ENCODE measurements at places on chromosomes 6 and 20. TPM values are rescaled to one million over a fixed set of nuclear protein-coding genes. Genes with fewer than 3 reads are reported as not detected.
A peak's percentile ranks its signal among the peaks of the same experiment; 100 is the strongest.

LTB gene
- total RNA-seq: not detected

ACTL10 gene
- total RNA-seq: 1.6 TPM

DEFB124 gene
- total RNA-seq: not detected

PRL gene
- not detected for total RNA-seq

TGM3 gene
- total RNA-seq: 11.8 TPM

SPATS1 gene
- total RNA-seq: not detected

RAB44 gene
- total RNA-seq: under 0.01 TPM

GRM1 gene
- not detected for total RNA-seq

WDR27 gene
- 16.8 TPM for total RNA-seq

GRCh38 chr20:4245542-4245941, 230.2 kb upstream of the RNF24 start:
- no peak for DNase-seq

GRCh38 chr6:27295301-27296079, 16.6 kb downstream of the POM121L2 start:
- peak; percentile 81 for DNase-seq

DNA sequence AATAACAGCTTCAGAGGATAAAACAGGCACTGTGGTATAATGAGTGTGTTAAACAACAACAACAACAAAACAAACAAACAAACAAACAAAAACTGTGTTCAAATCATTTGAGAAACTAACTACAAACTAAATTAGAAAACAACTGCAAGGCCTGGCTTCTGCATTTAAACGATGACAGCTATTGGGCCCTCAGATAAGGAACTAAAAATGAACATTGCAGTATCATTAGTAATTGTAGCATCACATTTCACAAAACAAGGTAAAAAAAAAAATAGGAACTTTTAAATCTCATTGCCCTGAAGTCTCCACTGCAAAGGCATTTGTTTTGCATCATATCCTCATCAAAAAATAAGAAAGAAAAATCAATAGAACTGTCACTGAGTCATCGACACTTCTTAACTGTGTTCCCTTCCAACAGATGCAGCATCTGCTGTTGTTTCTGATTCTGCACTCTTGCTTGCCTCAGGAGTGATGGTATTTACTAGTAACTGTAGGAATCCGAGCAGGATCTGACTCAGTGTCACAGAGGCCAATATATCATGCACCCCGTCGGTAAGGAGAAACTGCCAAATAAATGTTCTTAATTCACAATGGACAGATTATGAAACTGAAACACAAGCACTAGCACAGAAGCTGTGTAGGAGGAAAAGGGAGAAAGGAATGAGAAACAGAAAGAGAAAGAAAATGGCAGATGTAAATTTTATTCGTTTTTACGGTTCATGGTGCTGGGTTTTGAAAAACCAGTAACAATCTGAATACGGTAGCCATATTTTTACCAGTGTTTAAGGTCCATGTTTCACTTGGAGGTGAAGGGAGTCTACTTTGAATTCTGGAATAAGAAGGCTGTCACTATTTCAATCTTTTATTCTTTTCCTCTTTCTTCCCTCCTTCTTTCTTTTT, 365.7 kb upstream of the EPHA7 start:
- DNase-seq: no peak

GRCh38 chr6:85458782-85459181, 8.9 kb downstream of the NT5E start:
- DNase-seq: no peak

DNA sequence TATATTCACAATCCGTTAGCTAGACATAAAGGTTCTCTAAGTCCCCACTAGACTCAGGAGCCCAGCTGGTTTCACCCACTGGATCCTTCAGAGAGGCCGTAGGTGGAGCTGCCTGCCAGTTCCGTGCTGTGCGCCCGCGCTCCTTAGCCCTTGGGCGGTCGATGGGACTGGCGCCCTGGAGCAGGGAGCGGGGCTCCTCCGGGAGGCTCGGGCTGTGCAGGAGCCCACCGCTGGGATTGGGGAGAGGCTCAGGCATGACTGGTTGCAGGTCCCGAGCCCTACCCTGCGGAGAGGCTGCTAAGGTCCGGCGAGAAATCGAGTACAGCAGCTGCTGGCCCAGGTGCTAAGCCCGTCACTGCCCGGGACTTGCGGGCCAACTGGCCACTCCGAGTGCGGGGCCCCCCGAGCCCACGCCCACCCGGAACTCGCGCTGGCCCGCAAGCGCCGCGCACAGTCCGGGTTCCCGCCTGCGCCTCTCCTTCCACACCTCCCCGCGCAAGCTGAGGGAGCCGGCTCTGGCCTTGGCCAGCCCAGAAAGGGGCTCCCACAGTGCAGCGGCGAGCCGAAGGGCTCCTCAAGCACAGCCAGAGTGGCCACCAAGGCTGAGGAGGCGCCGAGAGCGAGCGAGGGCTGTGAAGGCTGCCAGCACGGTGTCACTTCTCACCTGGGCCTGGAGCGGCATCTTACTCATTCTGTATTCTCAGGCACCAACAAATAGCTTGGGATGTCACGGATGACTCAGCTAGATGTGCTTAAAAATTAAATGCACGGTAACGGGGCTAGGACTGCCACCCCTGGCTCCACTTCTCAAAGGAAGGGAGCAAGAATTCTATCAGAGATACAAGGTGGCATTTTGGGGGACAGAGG, 44.1 kb downstream of the IRF4 start:
- no peak for DNase-seq

DNA sequence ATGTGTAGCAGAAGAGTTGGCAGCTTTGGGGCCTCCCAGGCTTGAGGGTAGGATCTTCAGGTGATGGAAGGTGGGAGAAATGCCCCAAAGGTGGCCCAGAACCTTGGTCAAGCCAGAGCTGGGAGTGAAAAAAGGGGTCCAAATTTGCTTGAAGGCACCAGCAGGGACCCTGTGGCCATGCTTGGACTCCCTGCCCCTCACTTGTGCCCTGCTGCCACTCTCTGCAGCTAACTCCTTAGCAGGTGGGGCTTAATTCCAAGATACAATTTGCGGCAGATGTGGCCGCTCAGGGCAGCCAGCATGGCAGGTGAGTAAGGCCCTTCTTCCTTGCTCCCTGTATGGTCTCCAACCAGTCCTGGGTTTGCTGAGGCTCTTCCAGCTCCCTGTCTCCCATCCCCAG, 285.0 kb upstream of the RNF24 start:
- DNase-seq: no peak

DNA sequence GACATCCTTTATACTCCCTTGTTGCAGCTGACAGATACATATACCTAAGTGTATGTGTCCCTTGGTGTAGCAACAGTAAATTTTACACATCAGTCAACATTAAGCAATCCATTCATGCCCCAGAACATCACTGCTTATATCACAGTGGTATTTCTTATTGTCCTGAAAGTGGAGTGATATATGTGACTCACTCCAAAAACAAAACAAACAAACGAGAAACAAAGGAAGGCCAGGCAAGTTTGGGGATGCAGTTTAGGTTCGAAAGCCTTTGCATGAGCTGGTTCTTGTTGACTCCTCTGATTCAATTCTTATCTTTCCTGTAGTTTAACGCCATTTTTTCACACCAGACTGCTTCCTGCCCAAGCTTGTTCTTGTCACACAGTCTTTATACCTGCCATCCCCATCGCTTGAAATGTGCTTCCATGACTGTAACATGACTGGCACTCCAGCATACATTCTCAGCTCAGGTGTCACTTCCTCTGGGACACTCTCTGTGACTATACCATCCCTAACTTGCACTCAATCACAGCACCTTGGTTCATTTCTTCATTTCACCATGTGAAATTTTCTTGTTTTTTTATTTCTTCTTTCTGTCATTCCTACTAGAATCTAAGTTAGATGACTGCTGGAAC, 125.0 kb upstream of the TSHZ2 start:
- peak; percentile 98 for DNase-seq

DNA sequence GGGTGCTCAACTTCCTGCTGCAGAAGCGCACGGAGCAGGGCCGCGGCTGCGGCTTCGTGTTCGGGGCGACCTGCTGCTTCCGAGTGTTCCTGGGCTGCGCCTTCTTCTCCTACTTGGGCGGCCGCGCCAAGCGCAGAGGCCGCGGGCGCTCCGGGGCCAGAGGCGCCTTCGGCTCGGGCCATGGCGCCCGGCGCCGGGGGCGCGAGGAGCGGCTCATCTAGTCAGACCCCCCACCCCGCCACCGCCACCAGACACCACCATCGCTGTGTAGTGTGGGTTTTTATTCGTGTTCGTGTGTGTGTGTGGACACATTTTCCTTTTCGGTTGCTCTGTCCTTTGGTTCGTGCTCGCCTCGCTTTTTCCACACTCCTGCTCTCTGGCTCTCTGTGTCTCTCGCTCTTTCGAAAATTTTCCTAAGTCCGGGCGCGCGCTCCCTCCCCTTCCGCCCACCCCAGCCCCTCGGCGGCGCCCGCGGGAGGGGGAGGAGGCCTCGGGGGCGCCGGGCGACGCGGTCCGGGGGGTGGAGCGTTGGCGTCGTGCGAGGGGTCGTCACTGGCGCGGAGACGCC, 38.1 kb downstream of the GNAS start:
- peak; percentile 23 for DNase-seq

DNA sequence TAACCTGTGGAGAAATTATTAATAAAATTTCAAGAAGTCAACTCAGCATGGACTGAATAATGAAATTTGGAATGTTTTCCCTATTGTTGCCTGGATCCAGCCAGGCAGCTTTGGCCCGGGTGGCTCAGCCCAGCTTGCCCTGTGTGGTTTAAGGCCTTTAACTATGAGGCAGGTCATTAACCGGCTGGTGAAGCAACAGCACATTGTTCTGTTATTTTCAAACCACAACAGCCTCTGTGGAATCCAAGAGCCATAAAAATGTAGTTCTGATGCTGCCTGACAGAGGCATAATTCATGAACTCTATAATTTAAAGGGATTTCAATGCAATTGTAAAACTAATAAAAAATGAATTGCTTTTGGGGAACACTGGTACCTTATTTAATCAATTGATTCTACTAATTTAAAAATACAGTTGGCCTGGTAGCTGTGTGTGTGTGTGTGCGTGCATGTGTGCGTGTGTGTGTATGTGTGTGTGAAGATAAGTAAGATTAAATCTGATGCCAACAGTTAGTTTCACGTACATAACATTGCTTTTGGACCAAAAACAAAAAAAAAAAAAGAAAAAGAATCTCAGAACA, 117.7 kb downstream of the RPS12 start:
- DNase-seq: no peak

GRCh38 chr6:36827261-36828079, 11.8 kb downstream of the CPNE5 start:
- DNase-seq: peak; percentile 55

DNA sequence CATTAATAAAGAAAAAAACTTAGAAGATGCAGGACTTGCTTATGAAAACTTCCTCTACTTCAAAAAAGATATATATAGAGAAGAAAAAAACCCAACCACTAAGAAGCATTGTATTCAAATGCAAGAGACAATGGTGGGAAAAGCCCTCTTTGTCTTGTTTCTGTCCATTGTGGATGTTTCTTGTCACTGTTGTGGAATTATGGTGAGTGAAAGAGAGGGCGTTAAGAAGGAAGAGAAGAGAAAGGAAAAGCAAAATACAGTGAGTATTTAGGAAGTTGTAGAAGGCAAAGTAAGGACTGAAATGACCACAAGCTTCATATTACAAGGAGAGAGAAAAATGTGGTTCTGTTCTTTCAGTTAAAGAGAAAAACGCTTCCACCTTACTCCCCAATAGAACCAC, 14.1 kb upstream of the THBD start:
- no peak for DNase-seq

DNA sequence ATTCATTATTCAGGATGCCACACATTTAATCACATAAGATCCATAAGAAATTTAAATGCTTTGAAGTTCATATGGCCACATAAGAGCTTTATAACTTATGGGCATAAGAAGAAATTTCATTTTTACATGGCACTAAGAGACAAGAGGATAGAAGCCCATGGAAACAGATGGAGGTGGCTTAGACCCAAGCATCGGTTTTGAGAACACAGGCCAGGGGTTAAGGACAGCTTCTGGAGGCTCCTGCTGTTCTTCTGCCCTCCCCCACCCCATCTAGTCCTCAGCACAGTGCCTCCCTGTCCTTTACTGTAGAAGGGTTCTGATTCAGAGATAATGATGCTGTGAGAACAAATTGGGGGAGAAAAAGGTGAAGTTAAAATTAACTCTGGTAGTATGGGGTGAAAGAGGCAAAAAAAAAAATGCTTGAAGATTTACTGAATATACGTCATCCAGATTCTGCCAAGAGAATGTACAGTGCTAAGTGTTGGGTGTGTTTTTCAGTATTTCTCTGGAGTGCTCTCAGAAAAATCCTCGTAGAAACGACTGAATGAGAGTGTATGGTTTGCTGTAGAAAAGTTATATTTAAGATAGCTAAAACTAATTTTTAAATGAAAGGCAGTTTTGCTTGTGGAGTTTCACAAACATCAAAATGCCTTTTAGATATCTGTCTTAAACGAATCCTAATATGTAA, 539.7 kb downstream of the QKI start:
- DNase-seq: no peak

GRCh38 chr6:131223416-131223815, 88.1 kb downstream of the AKAP7 start:
- no peak for DNase-seq

DNA sequence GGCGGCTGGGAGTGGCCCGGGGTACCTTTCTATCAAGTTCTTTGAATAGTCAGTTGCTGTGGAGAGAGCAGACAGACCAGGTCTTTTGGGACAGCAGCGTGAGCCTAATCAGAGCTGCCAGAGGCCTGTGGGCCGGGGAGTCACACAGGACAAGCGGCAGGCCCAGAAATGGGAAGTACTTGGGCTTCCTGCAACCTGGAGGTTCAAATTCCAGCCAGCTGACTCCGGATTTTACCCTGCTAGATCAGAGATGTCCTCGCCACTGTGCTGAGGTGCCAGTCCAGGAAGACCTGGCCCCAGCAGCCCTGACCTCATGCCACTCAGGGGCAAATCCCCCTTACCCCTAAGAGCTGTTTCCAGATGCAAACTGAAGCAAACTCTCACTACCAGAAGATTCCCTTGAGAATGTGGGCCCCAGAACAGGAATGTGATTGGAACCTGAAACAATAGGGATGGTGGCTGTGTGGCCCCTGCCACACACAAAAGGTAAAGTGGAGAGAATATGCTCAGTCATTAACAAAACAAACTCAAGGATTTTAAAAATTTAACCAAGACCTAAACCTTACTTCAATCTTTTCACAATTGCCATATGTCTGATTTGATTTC, 9.7 kb downstream of the BEND3 start:
- no peak for DNase-seq

DNA sequence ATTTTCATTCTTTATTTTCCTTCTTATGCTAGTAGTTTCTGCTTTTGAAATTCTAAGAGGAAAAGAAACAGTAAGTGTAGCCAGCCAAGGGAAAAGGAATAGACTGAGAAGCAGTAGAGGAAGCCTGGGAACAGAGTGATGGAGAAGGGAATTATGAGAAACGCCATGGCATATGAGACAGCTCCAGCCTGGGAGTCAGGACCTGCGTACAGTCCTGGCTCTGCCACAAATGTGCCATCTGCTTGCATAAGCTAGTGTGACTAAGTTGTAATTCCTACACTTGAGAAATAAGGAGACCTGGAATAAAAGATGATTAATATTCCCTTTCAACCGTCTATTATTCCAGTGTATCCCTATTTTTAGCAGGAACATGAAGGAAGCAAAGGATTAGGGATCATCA, 47.5 kb downstream of the OSTM1 start:
- DNase-seq: peak; percentile 13
